ENCODE measurements at places on chromosomes 2 and 18. TPM values are rescaled to one million over a fixed set of nuclear protein-coding genes. Genes with fewer than 3 reads are reported as not detected.
A peak's percentile ranks its signal among the peaks of the same experiment; 100 is the strongest.

The CD8B gene
- total RNA-seq, result 1.3 TPM

DNA sequence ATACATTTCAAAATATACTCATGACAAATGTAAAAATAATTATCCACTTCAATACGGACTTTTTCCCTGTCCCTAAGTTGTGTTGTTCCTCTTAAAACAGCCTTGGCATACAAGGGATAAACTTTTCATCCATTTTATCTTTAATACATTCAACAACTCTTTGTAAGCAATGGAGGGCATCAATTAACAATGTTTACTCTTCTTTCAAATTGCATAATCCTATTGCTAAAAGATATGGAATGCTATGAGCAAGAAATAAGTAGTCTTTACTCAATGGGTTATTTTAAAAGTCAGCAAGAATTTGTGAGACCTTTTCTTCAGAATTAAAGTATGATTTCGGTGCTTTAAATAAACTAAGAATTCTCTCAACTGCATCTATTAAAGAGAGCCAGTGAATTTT, 41.9 kb downstream of the SCN9A start:
- no peak for DNase-seq

DNA sequence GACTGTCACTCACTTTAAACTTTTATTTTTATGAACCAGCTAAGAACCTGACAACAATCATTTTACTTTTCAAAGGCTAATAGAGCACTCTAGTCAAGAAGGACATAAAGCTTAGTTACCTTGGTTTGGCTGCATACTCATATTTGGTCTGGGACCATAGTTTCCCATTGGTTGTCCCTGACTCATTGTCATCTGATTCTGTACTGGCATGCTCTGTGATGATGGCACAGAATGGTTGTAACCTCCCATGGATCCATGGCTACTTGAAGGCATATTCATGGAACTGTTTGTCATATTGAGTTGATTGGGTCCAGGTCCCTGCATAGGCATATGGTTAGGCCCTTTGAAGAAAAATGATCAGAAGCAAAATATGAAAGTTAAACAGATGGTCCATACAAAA, 37.9 kb downstream of the SS18 start:
- DNase-seq, result no peak

GRCh38 chr18:22169011-22169888, at the start of gene GATA6:
Gene GATA6, plus strand, starts transcription at chr18:22169589. Its CDS starts 1,556 bp downstream, at chr18:22171145.
- DNase-seq, result peak; percentile 94

DNA sequence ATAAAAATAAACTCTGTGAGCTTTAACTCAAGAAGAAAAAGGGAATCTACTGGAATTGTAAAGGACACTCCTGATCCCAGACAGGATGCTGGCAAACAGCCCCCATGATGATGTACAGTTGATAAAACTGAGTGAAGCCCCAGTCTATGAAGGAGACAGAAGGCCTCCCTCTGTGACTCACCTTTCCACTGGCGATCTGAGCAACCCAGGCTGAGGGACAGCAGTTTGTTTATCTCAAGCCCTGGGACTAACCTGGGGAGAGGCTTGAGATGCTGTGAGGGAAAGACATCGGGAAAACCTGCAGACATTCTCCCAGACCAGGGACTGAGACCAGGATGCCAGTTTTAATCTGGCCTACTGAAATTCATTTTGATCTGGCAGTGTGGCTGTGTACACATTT, 104.5 kb upstream of the CDH2 start:
- DNase-seq, result no peak

DNA sequence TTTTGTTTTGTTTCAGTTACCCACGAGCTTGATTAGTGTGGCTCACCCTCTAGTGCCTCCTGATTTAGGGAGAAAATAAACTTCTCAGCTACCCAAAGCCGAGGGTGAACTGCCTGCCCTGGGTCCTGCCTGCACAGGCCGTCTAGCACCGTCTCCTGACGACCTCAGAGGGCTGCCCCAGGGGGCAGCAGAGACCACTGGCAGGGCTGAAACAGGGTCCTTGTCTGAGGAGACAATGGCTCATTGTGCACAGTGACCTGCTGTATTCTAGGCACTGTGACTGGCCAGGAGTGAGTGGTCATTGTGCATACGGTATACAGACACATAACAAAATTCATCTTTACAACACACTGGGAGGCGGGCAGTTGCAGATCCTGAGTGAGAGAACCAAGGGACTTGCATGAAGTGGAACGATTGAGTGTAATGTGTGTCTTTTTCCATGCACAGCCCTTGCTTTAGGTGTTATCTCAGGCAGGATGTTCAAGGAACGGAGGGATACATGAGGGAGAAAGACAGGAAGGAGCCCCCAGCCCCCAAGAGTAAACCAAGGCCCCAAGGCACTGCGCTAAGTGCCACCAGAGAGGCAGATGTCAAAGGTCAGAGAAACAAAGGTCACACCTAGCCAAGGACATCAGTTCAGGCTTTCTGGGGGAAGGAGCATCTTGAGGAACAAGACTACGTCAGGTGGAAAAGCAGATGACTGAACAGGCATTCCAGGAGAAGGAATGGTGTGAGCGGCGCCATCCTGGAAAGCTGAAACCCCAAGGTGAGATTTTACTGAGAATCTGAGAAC, 421.3 kb downstream of the LPIN1 start:
- peak; percentile 19 for DNase-seq

- DNase-seq, result no peak
These were observed 183.2 kb downstream of the KCNS3 start for GRCh38 chr2:18061717-18062116.

DNA sequence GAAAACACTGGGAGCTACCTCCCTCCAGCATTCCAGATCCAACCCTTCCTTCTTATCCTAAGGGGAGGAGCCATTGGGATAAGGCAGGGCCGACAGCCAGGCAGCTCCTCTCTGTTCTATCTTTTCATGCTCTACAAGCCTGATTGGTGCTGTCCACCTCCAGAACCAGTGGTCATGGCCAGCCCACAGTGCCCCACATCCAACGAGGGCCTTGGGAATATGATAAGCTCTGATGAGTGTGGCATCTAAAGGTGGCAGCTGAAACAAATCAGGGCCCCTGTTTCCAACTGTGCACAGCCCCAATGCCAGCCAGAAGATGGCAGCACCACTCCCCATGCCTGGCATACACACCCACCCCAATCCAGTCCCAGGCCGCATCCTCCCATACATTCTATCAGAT, 329.3 kb downstream of the C1D start:
- no peak for DNase-seq

GRCh38 chr2:161414042-161415033, 1.8 kb upstream of the TBR1 start:
- DNase-seq, result peak; percentile 28

- DNase-seq, result peak; percentile 36
These were observed 62.4 kb downstream of the TANC1 start for GRCh38 chr2:159030674-159031380.

GRCh38 chr2:189249171-189249570, 69.6 kb upstream of the COL5A2 start:
- no peak for DNase-seq

GRCh38 chr18:73201940-73202339, 334.2 kb upstream of the NETO1 start:
- no peak for DNase-seq
